ENCODE measurements at places on chromosomes 12 and 14.
A peak's percentile ranks its signal among the peaks of the same experiment; 100 is the strongest.

- no peak for DNase-seq
Observed at GRCh38 chr12:103913100-103913499, 17.1 kb upstream of the HSP90B1 start.

- DNase-seq, result no peak
Observed at GRCh38 chr12:68303850-68304249, 28.3 kb downstream of the MDM1 start.

DNA sequence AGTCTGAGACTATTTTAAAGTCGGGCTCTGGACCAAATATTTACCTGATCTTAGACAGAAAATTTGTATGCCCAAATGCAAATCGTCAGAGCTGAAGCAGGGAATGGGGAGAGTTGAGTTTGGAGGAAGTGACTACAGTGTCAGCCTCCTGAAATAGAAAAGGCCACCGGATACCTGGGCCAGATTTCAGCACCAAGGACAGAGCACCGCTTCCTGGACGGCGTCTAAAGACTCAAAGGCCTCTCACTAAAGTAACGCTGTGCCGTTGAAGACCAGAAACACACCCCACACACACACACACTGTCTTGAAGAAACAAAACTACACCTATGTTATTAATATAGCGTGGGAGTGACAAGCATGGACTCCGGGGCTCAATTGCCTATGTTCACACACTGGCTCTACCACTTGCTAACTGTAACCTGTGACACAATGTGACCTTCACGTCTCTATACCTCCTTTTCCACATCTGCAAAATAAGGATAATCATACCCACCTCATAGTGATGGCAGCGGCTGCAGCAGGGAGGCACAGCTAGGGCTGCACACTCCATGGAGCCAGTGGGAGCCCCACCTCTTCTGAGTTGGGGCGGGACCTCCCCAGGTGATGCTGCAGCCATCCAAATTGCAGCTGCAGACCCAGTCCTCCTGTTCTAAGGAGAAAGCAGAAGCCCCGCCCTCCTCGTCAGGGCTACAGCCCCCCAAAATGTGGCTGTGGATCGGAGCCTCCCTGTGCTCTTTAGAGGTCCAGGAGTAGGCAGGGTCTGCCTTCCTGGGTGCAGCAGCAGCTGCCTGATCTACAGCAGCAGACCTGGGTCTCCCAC lies 35.6 kb downstream of the KRT76 start:
- DNase-seq, result no peak

GRCh38 chr12:128137140-128137539 lies 129.8 kb upstream of the TMEM132C start:
- DNase-seq, result no peak

DNA sequence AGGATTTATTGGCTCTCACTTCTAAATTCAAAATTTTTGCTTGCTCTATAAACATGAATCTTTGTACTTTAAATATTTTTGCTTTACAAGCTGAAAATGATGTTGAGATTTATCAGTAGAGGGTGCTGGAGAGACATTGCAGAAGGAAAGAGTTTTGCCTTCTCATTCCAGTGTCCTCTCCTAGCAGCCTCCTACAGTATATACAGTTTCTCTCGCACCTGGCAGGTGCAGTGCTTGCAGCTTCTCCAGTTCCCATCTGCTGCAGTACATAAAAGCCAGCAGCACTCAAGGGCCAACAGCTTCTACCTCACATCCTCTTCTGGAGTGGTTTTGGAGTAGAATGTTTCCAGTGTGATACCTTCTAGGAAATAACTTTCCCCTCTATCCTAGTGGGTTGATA lies 601.8 kb upstream of the ATXN7L3B start:
- DNase-seq, result peak; percentile 63

- DNase-seq, result no peak
Observed at GRCh38 chr12:113598815-113599406, 127.2 kb upstream of the LHX5 start.

GRCh38 chr14:98956181-98956580 lies 315.8 kb downstream of the BCL11B start:
- DNase-seq, result no peak

- DNase-seq, result no peak
Observed at GRCh38 chr12:105555556-105556295, 225.2 kb downstream of the C12orf75 start.

- peak; percentile 18 for DNase-seq
Observed at GRCh38 chr14:73125169-73125588, 11.1 kb upstream of the PSEN1 start.

- no peak for DNase-seq
Observed at GRCh38 chr12:131364903-131365820, 345.7 kb upstream of the SFSWAP start.

- no peak for DNase-seq
Observed at GRCh38 chr14:64732066-64732465, 27.8 kb downstream of the PLEKHG3 start.

GRCh38 chr14:49586673-49587460 lies 687 bp upstream of the RPS29 start:
- peak; percentile 74 for DNase-seq

- DNase-seq, result peak; percentile 73
Observed at GRCh38 chr14:99274346-99275221, 2.6 kb upstream of the BCL11B start.

DNA sequence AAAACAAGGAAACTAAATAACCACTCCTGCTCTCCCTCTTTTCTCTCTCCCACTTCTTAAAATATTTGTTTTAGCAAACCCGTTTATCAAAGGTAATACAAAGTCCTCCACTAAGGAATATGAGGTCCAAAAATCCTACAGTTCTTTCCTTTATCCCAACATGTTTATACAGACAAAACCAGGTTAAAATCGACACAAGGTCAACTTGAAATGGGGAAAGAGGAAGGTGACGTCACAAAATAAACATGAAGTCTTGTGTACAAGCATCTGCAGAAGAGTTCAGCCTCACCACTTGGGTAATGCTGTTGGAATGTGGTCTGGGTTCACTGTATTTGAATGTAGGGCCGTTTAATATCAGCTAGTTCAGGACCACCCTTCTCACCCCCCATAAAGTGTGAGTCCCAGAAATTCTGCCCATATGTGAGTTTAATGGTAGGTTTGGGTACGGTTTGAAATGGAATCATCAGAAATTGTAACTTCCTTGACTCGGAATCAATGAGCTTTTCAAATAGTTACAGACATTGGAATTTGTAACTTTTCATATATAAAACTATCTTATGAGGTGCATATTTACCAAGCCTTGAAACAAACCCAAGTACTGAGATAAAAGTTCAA lies 120.0 kb upstream of the SLC38A2 start:
- DNase-seq, result no peak

- no peak for DNase-seq
Observed at GRCh38 chr12:77878901-77879300, 48.2 kb downstream of the NAV3 start.

DNA sequence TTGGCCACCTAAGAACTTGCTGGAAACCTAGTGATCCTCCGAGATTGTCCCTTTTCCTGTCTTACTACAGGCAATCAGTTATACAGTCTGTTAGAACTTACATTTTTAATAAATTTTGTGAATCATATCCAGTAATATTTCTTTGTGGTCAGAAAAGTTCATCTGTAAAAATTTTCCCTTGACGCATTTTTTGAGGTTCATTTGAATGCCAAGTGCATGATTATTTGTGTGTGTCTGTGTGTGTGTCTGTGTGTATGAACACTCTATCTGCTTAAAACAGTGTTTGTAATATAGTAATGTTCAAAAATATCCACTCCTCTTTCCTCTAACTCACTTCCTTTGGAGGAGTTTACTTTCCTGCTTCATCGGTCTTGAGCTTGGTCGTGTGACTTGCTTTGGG lies 468.7 kb upstream of the FLRT2 start:
- DNase-seq, result no peak

- no peak for DNase-seq
Observed at GRCh38 chr14:68476212-68477109, 316.4 kb downstream of the ZFP36L1 start.

- no peak for DNase-seq
Observed at GRCh38 chr12:27342536-27342935, 9.9 kb downstream of the BMAL2 start.

DNA sequence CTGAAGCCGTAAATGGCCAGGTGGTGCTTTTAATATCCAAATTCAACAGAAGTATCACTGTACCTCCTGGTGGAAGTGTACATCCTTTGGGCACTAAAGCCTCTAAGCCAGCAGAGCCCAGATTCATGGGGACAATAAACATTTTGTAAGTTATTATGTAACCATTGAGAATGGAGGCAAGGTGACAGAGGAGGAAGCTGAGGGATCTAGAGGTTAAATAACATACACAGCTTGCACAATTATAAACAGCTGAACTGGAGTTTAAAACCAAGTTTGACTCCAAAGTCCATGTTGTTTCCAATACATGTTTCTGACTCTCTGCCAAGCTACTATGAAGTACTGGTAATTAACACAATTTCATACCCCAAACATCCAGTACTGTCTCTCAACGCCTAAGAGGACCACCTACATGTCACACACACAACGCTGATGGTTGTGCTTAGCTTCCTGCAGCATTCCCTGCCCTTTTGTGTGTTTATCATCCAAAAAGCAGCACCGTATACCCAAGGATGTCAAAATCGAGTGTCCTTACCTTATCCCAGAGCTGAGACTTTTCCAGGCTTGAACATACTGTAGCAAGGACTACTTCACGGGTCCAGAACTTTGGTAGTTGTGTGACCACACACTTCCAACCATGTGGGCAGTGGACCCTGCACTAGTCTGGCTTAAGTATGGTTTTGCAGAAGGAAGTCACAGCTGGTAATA lies 41.3 kb downstream of the EGLN3 start:
- DNase-seq, result no peak

DNA sequence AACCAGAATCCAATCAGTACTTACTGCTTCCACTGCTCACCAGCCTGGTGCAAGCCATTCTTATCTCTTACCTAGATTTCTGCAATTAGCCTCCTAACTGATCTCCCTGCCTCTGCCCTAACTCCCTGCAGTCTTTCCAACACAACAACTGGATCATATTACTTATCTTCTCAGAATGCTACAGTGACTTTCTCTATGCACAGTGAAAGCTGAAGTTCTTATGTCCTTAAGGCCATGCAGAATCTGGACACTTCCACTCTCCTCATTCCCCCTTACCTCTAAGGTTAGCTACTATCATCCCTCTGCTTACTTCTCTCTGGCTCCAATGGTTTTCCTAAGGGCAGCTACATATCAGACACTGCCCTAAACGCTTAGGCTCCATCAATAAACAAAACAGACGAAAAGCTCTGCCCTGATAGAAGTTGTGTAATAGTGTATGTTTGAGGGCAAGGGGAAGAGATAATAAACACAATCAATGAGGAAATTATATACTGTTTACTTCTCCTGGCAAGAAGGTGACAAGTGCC lies 4.0 kb downstream of the KTN1 start:
- DNase-seq, result no peak

- DNase-seq, result no peak
Observed at GRCh38 chr12:51959211-51959610, 7.7 kb downstream of the ACVR1B start.

DNA sequence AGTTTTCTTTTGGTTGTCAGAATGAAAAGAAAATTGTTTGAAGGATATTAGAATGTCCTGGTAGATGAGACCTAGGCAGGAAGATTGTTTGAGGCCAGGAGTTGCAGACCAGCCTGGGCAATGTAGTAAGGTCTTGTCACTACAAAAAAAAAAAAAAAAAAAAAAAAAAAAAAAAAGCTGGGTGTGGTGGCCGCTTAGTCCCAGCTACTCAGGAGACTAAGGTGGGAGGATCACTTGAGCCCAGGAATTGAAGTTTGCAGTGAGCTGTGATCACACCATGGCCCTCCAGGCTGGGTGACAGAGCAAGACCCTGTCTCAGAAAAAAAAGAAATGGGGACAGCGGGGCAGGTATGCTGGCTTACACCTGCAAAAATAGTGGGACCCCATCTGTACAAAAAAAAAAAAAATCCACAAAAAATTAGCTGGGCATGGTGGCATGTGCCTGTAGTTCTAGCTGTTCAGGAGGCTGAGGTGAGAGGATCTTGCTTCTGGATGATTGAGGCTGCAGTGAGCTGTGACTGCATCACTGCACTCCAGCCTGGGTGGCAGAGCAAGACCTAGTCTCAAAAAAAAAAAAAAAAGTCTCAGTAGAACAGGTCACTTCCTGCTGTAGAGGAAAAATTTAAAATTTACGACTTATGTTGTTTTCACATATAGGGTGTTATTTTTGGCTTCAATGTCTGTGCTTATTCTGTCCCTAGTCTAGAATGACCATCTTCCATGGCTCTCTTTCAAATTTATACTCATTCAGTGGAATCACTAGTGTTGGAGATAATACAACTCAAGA lies 70.7 kb downstream of the PPHLN1 start:
- no peak for DNase-seq

DNA sequence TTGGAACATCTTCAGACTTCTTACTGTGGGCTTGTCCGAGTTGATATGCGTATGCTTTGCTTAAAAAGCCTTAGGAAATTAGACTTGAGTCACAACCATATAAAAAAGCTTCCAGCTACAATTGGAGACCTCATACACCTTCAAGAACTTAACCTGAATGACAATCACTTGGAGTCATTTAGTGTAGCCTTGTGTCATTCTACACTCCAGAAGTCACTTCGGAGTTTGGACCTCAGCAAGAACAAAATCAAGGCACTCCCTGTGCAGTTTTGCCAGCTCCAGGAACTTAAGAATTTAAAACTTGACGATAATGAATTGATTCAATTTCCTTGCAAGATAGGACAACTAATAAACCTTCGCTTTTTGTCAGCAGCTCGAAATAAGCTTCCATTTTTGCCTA lies 8.8 kb downstream of the LRR1 start:
- no peak for DNase-seq

DNA sequence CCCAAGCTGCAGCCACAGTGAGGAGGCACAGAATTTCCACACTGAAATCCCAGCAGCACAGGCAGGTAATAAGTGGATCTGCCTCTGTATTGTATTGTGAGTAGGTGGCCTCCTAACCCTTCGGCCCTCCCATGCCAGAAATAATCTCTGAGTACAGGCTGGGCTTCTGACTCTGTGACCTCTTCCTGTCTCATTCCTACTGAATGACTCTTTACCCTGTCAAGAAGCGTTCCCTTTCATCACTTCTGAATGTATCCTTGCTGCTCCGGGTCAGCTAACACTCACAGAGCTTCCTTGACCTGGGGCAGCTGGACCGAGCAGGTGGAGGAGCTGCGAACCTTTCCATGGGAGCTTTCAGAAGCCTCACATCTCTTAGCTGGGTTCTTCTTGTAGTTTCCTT lies 119.6 kb downstream of the SLC8A3 start:
- no peak for DNase-seq

DNA sequence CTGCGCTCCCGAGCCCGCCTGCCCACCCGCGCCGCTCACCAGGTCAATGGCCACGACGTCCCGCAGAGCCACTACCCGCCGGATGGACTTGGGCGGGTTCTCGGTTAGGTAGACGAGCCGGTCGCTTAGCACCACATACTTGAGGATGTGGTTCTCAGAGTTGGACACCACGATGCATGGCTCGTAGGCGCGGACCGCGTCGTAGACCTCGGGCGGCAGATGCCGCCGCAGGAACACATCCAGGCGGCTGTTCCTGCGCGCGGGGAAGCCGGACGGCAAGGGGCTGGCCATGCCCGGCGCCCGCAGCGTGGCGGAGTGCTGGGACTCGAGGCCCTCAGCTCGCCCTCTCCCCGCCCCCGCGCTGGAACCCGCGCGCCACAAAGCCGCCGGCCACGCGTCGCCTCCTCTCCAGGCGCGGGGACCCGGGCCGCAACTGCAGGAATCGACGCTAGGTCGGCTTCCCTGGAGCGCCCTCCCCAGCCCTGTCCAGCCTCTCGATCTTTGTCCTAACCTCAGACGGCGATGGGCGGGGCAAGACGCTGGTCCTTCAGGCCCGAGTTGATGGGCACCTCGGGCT lies at the start of gene C12orf56:
Gene C12orf56, minus strand, starts transcription at position 484 of the 577 bp plus-strand sequence. Its CDS starts 193 bp downstream, at position 291.
- DNase-seq, result no peak

Data from NCI-H1417 treated with DMSO at 0.1 percent for 48 hours (cell line).